ENCODE measurements at places on chromosomes 4 and X.
A peak's percentile ranks its signal among the peaks of the same experiment; 100 is the strongest.

GRCh38 chr4:6516762-6517161 is 44.3 kb upstream of the PPP2R2C start:
- no peak for DNase-seq

- DNase-seq: no peak
These were observed 10.8 kb upstream of the GTPBP6 start for GRCh38 chrX:329291-329910.

DNA sequence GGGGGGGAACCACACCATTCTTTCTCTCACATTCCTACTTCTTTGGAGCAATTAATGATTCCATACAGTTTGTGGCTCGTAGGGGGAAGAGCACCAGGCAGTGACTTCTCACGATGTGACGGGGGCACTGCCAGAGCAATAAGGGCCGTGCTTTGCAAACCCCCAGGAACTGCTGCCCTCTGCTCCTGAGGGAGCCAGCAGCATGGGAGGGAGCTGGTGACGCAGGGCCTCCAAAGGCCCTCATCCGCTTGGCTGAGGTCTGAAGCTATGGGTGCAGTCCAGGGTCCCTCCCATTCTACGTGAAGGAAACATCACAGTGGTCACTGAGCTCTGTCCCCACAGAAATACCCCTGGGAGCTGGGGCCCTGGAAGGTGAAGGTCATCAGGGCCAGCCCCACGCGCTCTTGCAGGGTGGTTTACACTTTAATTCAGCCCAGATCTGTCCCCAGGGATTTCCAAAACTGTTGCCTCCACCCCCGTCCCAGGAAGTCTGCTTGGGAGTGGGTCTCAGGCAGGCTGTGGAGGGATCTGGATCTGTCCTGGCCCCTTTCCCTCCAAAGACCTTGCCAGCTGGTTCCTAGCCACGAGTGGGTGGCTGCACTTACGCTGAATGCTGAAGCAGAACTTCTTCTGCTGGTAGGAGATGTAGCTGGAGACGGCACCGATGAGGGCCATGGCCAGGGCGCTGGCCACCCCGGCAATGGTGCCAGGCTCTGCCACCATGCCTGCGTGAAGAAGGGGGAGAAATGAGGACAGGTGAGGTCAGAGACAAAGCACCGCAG is 82.6 kb downstream of the MTMR1 start:
- DNase-seq: no peak

GRCh38 chr4:4422856-4423499 is 36.1 kb downstream of the NSG1 start:
- no peak for DNase-seq

DNA sequence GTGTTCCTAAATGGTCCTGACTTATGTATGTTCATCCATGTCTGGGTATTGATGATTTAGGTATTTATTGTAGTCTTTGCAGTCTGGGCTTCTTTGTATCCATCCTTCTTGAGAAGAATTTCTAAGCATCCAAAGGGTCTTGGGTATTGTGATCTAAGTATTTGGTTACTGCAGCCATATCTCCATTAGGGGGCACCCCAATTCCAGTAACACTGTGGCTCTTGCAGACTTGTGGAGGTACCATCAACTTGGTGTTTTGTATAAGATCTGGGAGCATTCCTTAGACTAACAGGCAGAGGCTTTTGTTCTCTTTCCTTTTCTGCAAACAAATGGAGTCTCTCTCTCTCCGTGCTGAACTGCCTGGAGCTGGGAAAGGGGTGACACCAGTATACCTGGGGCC is 113.7 kb upstream of the NEXMIF start:
- DNase-seq: no peak

- no peak for DNase-seq
These were observed 1.0 kb downstream of the SNX12 start for GRCh38 chrX:71067089-71067488.

- no peak for DNase-seq
These were observed 15.3 kb downstream of the PPARGC1A start for GRCh38 chr4:23874536-23874901.

- DNase-seq: no peak
These were observed 52.6 kb upstream of the SOD3 start for GRCh38 chr4:24742773-24743172.

GRCh38 chr4:100061835-100062234 is 111.8 kb upstream of the H2AZ1 start:
- DNase-seq: no peak

DNA sequence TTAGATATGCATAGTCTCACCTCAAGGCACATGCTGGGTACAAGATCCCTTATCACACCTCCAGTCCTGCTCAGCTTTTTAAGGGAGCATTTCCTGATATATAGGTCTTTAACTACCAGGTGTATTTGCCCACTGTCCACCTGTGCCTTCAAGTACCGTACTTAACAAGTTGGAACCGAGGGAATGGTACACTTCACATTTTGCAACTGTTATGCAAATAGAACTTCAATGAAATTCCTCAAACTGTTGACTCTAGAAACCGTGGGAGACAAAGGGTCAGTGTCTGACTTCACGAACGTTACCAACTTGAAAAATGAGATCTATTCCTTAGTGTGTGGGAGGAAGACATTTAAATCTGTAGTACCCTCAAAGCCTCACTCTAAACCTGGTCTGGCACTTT is 5.2 kb downstream of the TRIM2 start:
- DNase-seq: no peak

DNA sequence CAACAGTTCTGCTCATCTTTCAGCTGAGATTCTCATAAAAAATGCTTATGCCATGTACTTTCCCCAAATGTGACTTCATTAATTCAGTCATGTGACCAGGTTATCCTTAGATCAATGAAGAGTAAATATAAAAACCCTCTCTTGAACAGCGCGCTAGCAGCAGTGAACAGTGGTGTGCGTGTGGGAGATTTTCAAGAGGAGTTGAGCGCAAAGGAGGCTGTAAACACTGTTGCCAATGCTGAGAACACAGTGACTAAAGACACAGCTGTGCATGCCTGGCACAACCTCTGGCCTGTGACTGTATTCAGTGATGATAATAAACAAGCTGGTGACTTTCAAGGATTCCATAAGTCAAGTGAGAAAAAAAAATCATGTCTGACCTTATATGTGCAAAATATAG is 25.1 kb downstream of the MSX1 start:
- DNase-seq: no peak

- DNase-seq: no peak
These were observed 176.9 kb upstream of the PPP1R2C start for GRCh38 chrX:42954880-42955279.

DNA sequence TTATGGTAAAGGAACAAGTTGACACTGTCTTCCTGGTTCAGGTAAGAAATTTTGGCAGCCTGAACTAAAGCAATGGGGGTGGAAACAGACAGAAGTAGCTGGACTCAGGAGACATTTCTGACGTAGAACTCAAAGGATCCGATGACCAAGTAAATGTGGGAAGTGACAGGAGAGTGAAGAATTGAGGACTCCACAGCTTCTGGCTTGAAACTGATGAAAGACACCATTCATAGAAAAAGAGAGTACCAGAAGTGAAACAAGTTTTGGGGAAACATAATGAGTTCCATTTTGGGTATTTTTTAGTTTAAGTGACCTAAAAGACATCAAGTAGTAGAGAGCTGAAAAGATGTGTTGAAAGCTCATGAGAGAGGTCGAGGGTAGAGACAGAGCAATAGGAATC is 5.7 kb downstream of the FAM120C start:
- DNase-seq: no peak

GRCh38 chrX:130529531-130529930 is 127.7 kb downstream of the RBMX2 start:
- DNase-seq: no peak

- DNase-seq: no peak
These were observed 129.0 kb upstream of the TECRL start for GRCh38 chr4:64538219-64538618.

- DNase-seq: no peak
These were observed 15.3 kb downstream of the HELQ start for GRCh38 chr4:83440148-83440814.

- DNase-seq: no peak
These were observed 67.5 kb upstream of the NPY2R start for GRCh38 chr4:155140889-155141288.

DNA sequence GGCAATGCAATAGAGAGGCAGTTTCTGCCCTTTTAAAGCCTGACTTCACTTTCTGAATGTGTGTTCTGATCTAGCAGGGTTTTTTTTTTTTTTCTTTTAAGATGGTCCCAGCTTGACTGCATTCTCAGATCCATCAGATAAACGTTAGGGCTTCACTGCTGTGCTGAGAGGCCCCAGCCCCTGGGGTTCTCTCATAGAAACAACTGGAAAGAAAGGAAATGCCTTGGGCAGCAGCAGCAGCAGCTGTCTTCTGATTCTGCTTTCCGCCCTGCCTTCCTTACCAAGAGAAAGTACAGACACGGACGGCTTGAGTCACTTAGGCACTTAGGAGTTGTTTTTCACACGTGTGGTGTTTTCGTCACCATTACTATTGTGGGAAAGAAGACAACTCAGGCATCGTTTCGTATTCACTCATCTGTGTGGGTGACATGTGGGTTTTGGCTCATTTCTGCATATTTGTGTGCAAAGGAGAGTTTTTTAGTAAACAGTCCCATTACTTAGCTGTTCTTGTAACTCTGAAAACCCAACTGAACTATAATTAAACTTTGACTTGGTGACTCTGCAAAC is 172.0 kb downstream of the PTTG2 start:
- DNase-seq: peak; percentile 60

- DNase-seq: no peak
These were observed 84.4 kb downstream of the HTRA3 start for GRCh38 chr4:8353912-8354453.

DNA sequence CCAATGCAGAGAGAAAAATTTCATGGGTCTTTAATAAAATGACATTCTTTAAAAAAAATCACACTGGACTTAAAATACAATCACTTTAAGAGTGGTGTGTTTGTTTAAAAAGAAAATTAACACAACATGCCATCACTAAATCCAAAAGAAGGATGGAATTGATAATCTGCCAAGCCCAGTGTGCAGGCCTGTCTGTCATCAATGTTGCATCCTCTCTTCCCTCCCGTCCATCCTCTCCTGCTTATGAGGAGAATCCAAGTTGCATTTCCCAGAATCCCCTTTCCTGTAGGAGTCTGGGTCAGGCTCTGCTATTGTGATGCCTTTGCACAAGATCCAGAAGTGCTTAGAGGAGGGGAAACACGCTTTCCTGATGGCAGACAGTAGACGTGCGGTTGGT is 169.4 kb downstream of the MID1 start:
- DNase-seq: no peak

DNA sequence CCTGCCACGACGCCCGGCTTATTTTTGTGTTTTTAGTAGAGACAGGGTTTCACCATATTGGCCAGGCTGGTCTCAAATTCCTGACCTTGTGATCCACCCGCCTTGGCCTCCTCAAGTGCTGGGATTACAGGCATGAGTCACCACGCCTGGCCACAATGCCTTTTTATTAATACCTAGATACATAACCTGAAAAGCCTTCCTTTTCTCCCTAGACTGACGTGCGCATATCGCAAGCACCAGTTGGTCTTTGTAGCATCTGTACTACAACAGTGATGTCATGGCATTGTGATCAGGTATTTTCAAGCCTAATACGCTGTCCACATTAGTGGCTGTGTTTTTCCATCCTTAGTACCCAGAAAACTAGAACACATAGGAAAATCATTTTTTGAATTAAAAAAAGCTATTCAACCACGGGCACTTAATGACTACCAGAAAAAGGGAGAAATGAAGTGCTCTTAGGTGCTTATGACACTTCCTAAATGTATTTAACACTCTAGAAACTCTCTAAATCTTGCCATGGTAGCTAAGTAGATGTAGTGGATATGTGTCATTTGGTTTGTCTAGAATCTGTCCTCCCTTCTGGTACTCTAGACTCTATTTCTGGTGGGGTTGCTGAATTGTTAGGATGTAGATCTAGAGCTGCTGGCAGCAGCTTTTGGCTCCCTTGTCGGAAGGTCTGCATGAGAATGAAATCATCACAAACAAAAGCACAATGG is 707.8 kb downstream of the STIM2 start:
- DNase-seq: no peak

- peak; percentile 1 for DNase-seq
These were observed 11.8 kb upstream of the ZNF630 start for GRCh38 chrX:48083212-48083611.

DNA sequence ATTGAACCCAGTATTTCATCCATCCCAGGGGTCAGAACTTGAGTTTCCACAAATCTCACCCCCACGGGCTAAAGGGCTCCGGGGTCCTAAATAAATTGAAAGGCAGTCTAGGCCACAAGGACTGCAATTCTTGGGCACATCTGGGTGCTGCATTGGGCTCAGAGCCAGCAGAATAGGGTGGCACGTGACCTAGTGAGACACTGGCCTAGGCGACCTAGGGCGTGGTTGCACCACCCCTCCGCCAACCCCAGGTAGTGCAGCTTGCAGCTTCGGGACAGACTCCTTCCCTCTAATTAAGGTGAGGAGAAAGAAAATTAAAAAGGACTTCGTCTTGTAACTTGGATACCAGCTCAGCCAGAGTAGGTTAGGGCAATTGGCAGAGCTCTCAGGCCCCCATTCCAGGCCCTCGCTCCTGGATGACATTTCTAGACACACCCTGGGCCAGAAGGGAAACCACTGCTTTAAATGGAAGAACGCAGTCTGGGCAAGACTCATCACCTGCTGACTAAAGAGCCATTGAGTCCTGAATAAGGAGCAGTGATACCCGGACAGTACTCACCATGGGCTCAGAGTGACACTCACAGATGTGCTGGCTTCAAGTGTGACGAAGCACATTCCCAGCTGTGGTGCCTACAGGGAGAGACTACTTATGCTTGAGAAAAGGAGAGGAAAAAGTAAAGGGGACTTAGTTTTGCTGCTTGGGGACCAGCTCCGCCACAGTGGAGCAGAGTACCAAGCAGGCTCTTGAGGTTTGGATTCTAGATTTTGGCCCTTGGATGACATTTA is 735.4 kb downstream of the FSTL5 start:
- DNase-seq: no peak

GRCh38 chr4:168831919-168832762 is 177.9 kb downstream of the CBR4 start:
- DNase-seq: peak; percentile 22

GRCh38 chrX:120308558-120308957 is 2.7 kb downstream of the TMEM255A start:
- DNase-seq: no peak

DNA sequence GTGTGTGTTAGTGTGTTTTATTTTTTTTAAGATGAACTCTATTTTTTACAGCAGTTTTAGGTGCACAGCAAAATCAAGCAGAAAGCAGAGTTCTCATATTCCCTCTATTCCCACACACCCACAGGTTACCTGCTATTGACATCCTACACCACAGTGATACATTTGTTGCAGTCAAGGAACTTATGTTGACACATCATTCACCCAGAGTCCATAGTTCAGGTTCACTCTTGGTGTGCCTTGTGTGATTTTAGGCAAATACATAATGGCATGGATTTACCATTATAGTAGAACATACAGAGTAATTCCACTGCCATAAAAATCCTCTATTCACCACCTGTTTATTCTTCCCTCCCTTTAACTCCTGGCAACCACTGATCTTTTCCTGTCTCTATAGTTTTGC is 28.7 kb downstream of the DIAPH2 start:
- no peak for DNase-seq

Measured in activated naive CD8-positive, alpha-beta T cell treated with anti-CD3 and anti-CD28 coated beads, Interleukin-2, amount 50 U/mL, for 16 hours (primary cell).